Uterine smooth muscle cell (primary cell): ENCODE measurements at places on chromosomes 1 and 21. TPM values are rescaled to one million over a fixed set of nuclear protein-coding genes. Genes with fewer than 3 reads are reported as not detected.

RIPK4 gene
- total RNA-seq: not detected in 2 replicates

FAM72D gene
- total RNA-seq: 1.00 and 2.0 TPM in 2 replicates

OSCP1 gene
- 7.7 and 15.5 TPM in 2 replicates for total RNA-seq

KLHDC7A gene
- not detected in 2 replicates for total RNA-seq

ALX3 gene
- total RNA-seq: not detected in 2 replicates

MAPKAPK2 gene
- total RNA-seq: 30.2 and 30.4 TPM in 2 replicates

RHBDL2 gene
- total RNA-seq: 0.25 and 0.77 TPM in 2 replicates

ATP1A4 gene
- not detected in 2 replicates for total RNA-seq

OR10R2 gene
- total RNA-seq: not detected in 2 replicates

ADAMTSL4 gene
- total RNA-seq: 2.1 and 2.9 TPM in 2 replicates

HUNK gene
- under 0.01 and 0.12 TPM in 2 replicates for total RNA-seq

CA6 gene
- total RNA-seq: not detected in 2 replicates

KIAA1614 gene
- total RNA-seq: 6.3 and 6.5 TPM in 2 replicates

OR2T10 gene
- not detected in 2 replicates for total RNA-seq

CELA2B gene
- not detected in 2 replicates for total RNA-seq

OR2T29 gene
- total RNA-seq: not detected in 2 replicates

SLC26A9 gene
- total RNA-seq: not detected in 2 replicates

AJAP1 gene
- total RNA-seq: 0.11 and 0.12 TPM in 2 replicates

CCDC24 gene
- total RNA-seq: 2.2 and 5.9 TPM in 2 replicates

NFYC gene
- 21.5 and 23.8 TPM in 2 replicates for total RNA-seq

NTMT2 gene
- not detected in 2 replicates for total RNA-seq

RGS4 gene
- total RNA-seq: 265 and 486 TPM in 2 replicates

DDAH1 gene
- total RNA-seq: 36.4 and 40.7 TPM in 2 replicates

BTBD8 gene
- total RNA-seq: 4.1 and 5.5 TPM in 2 replicates

TLR5 gene
- total RNA-seq: under 0.01 TPM in 1 of 2 replicates, not detected in the other

LDLRAD2 gene
- 0.11 TPM in 1 of 2 replicates, not detected in the other for total RNA-seq

NR5A2 gene
- total RNA-seq: under 0.01 TPM in 1 of 2 replicates, not detected in the other

DHRS3 gene
- total RNA-seq: 94.1 and 147 TPM in 2 replicates

B4GALT2 gene
- 71.7 and 89.0 TPM in 2 replicates for total RNA-seq

CELA3A gene
- total RNA-seq: not detected in 2 replicates

ARMH1 gene
- 0.11 and 0.87 TPM in 2 replicates for total RNA-seq
